Stimulated activated CD4-positive, alpha-beta T cell treated with anti-CD3 and anti-CD28 coated beads, Interleukin-4, amount 100 ng/mL, for 4 hours (primary cell): ENCODE measurements at places on chromosomes 6 and 20.

DNA sequence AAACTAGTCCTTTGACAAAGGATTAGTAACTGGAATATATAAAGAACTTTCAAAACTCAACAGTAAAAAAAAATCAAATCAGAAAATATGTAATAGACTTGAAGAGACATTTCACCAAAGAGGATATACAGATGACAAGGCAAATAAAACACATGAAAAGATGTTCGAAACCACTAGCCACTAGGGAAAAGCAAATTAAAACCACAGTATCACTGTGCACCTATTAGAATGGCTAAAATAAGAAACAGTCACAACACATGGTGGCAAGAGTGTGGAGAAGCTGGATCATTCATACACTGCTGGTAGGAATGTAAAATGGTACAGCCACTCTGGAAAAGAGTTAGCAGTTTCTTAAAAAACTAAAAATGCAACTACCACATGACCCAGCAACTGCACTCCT is 14.9 kb downstream of the ZBTB2 start:
- DNase-seq: no peak

DNA sequence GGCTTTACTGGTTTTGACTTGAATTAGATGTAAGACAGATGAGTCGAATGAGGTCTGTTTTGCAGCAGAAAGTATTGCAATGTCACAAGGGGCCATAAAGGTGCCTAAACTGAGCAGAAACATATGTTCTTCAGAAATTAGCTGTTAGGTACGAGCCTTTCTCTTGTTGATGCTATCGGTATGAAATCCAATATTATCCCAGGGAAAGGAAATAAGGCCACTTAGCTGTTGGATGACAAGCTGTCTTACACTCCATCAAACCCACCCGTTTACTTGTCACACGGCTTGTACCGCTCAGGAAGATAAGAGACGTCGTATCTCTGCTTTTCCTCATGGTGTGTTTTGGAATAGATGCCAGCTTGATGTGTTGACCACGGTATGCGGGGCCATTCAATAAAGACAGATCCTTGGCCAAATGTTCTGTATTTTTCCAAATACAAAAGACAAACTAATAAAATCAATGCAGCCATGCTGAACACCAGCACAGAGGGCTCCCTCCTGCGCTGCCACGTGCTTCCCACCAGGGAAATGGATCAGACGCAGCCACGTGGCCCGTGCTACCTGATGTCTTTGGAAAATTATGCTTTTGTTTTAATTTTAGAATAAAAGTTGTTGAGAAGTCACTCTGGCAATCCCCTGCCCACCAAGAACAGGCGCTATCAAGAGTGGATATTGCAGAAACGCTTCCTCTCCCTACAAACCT is 255.9 kb upstream of the SULF2 start:
- no peak for DNase-seq

GRCh38 chr6:125940247-125941041 is 16.1 kb upstream of the HINT3 start:
- no peak for DNase-seq

DNA sequence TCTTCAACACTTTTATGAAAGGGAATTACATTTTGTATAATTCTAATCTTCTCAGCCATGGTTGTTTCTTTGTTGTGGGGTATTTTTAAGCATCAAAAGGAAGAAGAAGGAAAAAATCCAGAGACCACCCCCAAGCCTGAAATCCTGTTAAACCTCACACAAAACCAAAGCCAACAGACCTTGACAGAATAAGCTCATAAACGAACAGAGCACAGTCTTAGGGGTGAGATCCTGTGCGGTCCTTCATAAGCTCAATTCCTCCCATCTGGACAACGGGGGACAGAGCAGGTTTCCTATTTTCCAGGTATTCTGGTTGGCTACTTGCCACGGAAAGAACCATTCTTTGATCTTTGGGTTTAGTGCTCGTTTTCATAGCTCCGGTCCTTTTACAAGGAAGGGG is 151.3 kb upstream of the SULF2 start:
- no peak for DNase-seq
